CD8-positive, alpha-beta memory T cell (primary cell): ENCODE measurements at places on chromosomes 2 and 18.

DNA sequence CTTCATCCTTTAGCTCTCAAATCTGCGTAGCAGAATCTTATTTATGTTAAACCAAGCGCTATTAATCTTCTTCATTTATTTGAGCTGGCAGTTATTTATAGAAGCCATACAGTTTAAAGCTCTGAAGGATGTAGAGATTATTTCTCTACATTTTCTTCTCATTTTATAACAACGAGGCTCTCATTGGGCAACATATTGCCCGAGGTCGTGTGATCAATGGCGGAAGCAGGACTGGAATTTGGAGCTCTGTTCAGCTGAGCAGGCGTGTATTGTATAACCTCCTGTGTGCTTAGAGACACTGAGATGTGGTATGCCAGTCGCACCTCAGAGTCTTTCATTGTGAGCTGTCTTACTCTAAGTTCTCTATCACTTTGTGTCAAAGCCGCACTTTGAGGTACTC lies 17.5 kb upstream of the DRC1 start:
- no peak for DNase-seq

DNA sequence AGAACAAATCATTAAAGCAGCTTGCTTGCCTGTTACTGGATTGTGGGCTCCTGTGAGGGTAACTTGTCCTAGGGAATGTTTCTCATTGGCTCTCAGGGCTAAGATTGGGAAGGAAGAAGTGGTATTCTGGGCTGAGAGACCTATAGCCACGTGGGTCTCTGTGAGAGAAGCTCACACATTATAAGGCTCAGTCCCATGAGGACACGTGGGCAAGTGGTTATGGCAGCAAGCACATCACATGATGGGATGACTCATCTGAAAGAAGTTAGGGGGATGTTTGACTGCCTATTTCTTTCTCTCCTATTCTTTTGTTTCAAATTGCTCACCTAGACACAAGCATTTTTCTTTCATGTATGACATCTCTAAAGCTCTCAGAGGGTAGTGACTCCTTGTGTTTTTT lies 418.0 kb upstream of the ST6GAL2 start:
- DNase-seq, result no peak

- DNase-seq, result no peak
Measured at GRCh38 chr2:11030909-11031308, 119.2 kb downstream of the KCNF1 start.

- no peak for DNase-seq
Measured at GRCh38 chr2:86566821-86567190, 3.6 kb upstream of the CHMP3 start.

GRCh38 chr18:58362027-58362575 lies 266.8 kb downstream of the ALPK2 start:
- no peak for DNase-seq

- DNase-seq, result no peak
Measured at GRCh38 chr18:56030060-56030459, 442.1 kb upstream of the TCF4 start.

DNA sequence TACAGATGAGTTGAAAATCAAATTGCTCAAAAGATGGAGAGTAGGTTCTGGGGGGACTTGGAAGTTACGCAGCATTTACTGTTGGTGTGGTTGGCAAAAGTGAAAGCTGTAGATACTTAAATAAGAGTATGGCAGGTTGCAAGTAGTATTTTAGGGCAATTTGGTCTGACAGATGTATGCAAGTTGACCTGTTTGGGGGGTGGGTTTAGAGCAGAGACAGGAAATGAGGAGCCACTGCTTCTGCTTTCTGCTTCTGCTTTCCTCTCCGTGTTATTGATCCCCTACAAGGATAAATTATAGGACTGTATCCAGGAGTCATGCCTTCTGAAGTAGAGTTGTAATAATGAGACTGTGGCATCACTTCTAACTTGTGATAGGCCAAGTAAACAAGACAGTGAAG lies 71.2 kb downstream of the EPAS1 start:
- DNase-seq, result no peak

- no peak for DNase-seq
Measured at GRCh38 chr18:13191779-13192178, 26.8 kb upstream of the LDLRAD4 start.

- no peak for DNase-seq
Measured at GRCh38 chr2:162769066-162769465, 69.5 kb downstream of the KCNH7 start.

DNA sequence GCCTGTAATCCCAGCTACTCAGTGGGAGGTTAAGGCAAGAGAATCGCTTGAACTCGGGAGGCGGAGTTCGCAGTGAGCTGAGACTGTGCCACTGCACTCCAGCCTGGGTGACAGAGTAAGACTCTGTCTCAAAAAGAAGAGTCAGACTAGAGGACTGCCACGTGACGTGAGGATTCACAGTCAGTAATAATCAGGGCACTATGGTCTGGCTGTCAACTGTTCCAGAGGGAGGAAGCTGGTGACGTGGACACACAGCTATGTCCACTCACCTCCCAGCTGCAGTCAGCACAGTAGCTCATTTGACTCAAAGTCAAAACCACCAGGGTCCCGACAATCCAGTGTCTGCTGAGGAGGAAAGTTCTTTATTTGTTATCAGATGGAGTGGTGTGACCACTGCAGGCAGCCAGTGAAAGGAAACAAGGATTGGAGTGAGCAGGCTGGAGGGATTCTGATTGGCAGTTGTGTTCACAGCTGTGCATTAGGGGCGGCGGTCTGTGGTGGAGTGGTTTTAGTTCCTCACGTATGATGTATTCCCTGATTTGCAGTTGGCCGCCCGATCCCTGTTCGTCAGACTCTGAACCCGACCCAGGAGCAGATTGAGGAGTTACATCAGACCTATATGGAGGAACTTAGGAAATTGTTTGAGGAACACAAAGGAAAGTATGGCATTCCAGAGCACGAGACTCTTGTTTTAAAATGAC lies 37.9 kb downstream of the MOGAT1 start:
- no peak for DNase-seq

- DNase-seq, result no peak
Measured at GRCh38 chr2:218047536-218048225, 21.4 kb upstream of the RUFY4 start.

DNA sequence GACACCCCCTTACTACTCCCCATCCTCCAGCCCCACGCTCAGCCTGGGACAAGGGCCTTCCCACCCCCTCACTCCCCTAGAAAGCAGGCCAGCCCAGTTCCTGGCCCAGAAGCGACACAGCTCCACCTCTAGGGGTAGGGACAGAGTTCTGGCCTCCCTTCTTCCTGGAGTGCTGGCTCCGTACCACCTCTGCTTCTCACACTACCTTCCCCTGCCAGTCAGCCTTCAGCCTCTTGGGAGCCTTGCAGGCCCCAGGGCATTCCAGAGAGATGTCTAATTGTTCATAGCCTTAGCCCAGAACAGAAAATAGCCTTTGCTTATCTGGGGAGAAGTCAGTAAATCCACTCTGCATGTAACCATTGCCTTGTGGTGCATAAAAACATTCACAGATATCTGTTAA lies 13.1 kb upstream of the CATIP start:
- no peak for DNase-seq

DNA sequence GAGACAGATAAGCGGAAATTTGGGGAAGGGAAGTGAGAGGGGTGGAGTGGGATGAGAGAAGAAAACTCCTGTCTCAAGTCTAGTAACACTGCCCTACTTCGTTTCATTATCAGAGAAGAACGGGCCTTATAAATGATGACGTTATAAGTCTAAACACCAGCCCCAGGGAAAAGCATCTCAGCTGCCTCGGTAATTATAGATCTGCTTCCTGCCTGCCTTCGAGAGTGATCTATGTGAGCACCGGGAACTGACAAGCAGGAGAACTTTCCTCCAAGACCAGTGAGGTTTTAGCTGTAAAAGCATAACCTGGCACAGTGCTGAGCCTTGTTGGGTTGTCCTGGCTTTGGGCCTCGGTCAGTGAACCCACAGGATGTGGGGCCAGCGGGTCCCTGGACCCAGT lies 227.9 kb upstream of the SIX2 start:
- DNase-seq, result no peak

DNA sequence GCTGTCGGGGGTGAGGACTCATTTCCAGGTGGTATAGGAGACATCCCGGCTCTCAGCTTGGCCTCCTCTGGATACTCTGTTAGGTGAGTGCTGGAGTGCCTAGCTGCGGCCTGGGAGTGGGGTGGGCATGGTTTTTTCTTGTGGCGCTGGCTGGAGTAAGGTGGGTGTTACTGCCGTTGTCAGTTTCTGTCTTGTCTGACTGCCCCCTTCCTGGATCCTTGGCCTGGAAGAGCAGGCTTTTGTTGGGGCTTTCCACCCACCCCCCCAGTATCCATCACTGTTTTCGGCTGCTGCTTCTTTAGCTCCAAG lies 69.2 kb downstream of the DGKD start:
- no peak for DNase-seq

DNA sequence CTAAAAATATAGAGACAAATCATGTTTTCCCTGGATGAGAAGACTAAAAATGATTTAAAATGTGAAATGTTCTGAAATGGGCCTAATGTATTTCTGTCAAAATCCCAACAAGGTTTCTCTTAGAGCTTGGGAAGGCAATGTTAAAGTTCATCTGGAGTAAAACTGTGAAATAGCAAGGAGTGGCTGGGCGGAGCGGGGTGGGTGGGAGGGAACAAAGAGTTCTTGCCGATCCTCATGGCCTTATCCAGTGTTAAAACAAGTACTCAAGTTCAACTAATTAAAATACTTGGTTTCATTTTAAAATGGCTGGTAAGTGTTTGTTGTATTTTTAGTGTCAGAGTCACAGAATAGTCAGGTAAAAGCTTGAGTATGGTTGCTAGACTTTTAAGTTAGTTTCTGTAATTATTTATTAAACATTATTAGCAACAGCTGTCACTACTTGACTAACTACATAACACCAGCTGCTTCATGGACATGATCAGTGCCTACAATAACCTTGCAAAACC lies 87.3 kb downstream of the RTN4 start:
- DNase-seq, result no peak

GRCh38 chr2:64403426-64403825 lies 50.5 kb upstream of the LGALSL start:
- no peak for DNase-seq

DNA sequence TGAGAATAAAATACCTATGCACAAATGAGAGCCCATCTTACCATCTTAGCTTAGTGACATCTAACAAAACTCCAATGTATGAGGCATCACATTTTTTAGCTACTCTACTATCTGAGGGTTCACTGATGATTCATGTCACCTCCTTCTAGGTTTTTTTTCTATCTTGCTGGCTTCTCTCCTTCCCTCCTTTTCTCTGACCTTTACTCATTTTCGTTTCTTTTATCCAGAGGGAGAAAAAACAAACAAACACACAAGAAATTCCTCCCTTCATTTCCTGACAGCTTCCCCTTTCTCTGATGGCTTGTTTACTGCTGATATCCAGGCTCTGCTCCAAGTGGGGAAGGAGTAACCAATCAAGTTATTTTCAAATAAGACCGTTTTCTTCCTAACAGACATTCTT lies 115.1 kb downstream of the UBE2E3 start:
- DNase-seq, result no peak

DNA sequence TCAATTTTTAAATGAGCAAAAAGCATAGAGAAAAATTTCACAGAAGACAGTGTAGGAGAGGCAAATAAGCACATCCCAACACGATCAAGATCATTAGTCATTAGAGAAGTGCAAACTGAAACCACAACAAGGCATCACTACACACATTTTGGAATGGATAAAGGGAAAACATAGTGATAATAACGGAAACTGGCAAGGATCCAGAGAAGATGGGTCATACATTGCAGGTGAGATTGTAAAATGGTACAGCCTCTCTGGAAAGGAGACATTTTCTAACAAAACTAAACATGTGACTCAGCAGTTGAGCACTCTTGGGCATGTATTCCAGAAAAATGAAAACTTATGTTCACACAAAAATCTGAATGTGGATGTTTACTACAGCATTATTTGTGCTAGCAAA lies 98.3 kb upstream of the TMEM17 start:
- DNase-seq, result no peak

DNA sequence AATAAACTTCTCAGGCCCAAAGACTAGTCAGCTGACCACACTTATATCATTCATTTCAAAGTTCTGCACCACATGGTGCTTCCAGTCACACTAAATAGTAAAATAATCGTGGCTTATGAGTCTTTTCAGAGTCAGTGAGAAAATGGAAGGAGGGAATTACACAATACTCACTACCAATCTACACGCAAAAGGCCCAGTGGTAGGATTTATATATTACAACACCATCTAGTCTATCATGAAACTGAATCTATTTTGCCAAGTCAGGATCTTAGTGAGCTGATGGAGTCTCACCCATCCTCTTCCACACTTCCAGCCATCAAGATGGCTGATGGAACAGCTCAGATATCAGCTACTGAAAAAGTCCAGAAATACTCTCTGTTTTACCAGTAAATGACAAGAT lies 21.9 kb downstream of the INO80D start:
- no peak for DNase-seq

DNA sequence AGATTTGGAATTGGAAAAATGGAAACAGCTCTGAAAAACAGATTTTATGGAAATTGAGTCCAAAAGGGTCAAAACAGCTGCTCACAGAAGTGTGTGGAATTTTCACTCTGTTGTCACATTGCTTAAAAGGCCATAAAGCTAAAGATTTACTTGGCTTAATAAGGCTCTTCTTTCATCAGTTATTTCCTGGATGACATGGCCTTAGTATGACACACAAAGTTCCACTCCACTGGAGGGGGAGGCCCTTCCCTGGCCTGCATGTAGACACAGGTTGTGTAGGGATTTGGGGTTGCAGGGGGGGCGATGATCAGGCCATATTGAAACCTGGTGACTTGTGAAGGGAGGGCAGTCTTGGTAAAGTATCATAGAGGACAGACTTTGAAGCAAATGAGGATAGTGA lies 34.0 kb downstream of the TMEM185B start:
- no peak for DNase-seq

DNA sequence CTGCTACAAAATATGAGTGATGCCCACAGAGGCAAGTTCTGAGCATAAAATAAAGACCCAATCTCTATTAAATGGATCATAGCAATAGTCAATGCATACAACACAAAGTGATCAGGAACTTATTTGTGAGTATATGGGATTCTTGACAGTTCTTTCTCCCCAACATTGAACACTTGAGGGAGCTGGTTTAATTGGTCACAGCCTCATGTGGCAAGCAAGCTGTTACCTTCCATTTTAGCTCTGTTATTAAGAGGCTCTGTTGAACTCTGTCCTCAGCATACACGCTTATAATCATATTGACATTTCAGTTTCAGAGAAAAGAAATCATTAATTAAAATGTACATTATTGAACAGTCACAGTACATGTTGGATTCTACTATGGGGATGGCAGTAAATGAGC lies 37.6 kb upstream of the PAX3 start:
- DNase-seq, result no peak

DNA sequence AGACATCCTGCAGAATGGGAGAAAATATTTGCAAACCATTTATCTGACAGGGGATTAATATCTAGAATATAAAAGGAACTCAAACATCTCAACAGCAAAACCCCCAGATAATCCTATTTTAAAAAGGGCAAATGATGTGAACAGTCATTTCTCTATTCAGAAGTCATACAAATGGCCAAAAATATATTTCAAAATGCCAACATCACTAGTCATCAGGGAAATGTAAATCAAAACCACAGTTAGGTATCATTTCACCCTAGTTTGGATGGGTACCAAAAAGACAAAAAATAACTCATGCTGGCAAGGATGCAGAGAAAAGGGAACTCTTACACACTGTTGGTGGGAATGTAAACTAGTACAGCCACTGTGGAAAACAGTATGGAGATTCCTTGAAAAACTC lies 70.0 kb downstream of the TBR1 start:
- DNase-seq, result no peak

GRCh38 chr2:56021136-56021474 lies 97.5 kb upstream of the EFEMP1 start:
- no peak for DNase-seq

GRCh38 chr2:57497489-57498096 lies 549.0 kb upstream of the VRK2 start:
- DNase-seq, result no peak
